ENCODE measurements at places on chromosomes 1 and 21.

DNA sequence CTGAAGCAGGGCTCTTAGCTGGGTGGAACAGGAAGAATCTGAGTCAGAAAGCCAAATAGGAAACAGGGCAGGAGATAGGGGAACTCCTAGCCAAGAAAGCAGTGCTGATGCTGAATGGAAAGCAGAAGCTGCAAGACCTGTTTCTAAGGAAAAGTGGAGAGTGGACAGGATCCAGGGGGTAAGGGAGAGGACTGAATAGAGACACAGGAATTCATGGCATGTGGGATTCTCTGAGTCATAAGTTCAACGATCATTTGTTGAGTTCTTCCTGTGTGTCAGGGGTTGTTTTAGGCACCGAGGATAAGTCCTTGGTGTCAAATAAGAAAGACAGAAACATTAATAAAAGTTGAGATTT is 153.8 kb upstream of the FGGY start:
- no peak for DNase-seq

DNA sequence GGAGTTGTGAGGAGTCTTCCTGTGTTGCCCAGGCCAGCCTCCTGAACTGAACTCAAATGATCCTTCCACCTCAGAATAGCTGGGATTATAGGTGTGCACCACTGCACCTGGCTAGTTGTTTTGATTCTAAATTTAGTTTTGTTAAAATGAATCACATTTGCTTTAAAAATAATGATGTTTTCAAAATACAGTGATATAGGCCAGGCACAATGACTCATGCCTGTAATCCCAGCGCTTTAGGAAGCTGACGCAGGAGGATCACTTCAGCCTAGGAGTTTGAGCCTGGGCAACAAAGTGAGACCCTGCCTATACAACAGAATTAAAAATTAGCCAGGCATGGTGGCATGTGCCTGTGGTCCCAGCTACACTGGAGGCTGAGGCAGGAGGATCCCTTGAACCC is 24.3 kb downstream of the RTCA start:
- no peak for DNase-seq

DNA sequence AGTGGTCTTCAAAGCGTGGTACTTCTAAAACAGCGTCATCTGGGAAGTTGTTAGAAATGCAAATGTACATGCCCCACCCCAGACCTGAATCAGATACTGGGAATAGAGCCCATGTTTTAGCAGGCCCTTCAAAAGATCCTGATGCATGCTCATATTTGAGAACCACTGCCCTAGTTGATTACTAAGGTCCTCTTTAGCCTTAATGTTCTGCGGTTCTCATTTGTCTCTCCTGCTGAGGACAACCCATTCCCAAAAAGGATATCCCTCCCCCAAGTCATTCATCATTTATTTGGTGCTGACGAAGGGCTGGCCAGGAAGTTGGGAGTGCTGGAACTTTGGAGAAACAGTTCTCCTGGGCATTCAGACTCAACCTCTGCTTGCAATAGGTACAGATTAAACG is 92.4 kb upstream of the RALGPS2 start:
- no peak for DNase-seq

DNA sequence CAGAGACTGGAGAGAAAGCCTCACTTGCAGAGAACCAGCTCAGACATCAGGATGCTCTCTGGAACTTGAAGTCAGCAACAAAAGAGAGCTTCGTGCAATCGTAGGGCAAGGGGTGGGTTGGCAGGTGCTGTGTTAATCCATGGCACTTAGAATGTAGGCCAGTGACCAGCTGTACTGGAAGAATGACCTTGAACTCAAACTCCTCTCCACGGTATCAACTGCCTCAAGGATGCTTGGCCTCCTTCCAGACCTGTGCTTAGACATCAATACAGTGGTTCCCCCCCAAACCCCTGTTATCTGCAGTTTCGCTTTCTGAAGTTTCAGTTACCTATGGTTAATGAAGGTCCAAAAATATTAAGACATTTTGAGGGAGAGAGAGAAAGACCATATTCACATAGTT is 6.5 kb downstream of the KANK4 start:
- no peak for DNase-seq

DNA sequence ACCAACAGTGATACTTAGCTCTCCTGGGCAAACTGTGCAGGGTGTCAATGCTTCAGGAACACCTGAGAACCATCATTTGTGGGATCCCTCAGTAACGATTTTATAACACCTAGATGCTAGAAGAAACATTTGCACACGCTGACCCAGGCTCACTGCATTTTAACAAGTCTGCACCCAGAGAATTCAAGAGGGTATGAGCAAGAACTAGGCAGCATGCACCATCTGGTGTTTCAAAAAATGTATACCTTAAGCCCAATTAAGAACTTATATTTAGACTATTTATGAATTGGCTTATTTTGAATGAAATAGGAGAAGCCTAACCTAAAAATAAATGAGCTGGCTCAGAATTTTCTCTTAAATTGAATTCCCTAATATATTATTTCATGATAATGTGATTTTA is 400.5 kb downstream of the GPATCH2 start:
- DNase-seq = no peak

DNA sequence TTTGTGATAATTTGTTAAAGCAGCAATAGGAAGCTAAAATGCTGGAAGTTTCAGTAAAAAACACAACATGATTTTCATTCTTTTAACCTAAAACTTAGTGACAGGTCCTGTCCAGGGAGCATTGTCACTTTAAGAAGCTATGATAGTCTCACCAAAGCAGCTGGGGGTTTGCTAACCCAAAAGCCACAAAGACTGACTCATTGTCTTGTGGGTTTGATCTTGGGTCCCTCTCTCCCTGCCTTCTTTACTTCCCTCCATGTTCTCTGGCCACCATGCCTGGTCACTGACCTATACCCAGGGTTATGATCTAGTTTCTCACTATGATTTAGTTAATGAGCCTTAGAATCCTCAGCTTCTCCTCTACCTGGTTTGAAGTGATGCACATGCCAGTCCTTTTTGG is 213.5 kb upstream of the PTGFR start:
- DNase-seq = no peak

GRCh38 chr1:7093297-7093696 is 308.0 kb downstream of the CAMTA1 start:
- no peak for DNase-seq

DNA sequence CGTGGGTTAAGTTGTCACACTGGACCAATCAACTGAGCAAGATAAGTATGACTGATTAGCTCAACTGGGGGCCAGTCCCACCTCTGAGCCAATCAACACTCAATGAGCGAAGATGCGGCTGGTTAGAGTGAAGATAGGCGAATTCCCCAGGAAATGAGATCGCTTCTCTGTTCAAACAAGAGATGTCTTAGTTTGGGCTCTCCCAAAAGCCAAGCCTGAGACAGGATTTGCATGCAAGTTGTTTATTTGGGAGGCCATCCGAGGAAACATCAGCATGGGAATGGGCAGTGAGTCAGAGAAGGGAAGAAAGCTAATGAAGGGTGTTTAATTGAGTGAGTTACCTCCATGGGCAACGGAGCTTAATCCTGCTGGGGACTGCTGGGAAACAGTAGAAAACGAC is 4.9 kb upstream of the GJB5 start:
- DNase-seq = no peak

GRCh38 chr21:38173276-38174035 is 83.3 kb upstream of the KCNJ15 start:
- no peak for DNase-seq

DNA sequence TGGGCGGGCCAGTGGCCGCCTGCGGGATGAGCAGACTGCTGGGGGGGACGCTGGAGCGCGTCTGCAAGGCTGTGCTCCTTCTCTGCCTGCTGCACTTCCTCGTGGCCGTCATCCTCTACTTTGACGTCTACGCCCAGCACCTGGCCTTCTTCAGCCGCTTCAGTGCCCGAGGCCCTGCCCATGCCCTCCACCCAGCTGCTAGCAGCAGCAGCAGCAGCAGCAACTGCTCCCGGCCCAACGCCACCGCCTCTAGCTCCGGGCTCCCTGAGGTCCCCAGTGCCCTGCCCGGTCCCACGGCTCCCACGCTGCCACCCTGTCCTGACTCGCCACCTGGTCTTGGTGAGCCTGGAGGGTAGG is 2.1 kb downstream of the B4GALT2 start:
- no peak for DNase-seq

GRCh38 chr1:22916471-22916820 is 56.2 kb downstream of the LACTBL1 start:
- no peak for DNase-seq

DNA sequence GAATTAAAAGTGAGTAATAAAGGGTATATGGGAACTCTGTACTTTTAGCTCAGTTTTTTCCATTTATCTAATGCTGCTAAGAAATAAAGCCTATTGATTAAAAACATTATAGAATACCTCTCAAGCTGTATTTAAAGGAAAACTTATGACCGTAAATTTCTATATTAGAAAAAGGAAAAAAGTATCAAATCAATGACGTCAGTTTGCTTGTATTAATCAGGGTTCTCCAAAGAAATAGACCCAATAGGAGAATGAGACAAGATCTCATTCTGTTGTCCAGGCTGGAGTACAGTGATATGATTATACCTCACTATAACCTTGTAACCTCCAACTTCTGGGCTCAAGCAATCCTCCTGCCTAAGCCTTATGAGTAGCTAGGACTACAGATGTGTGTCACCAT is 15.4 kb upstream of the LRIF1 start:
- no peak for DNase-seq

- no peak for DNase-seq
Observed at GRCh38 chr1:42825036-42825851, 8.0 kb upstream of the SVBP start.

DNA sequence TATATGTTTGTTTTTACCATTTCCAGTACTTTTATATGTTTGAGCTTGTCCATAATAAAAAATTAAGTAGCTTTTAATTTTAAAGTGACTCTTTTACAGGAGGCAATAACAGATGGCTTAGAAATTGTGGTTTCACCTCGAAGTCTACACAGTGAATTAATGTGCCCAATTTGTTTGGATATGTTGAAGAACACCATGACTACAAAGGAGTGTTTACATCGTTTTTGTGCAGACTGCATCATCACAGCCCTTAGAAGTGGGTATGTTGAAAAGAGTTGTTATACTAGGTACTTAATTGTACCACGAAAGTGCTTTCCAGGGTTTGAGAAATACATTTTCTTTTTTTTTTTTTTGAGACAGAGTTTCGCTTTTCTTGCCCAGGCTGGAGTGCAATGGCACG is 46.1 kb downstream of the RNF2 start:
- DNase-seq = no peak

- peak; percentile 7 for DNase-seq
Observed at GRCh38 chr1:9909234-9910046, 629 bp downstream of the CTNNBIP1 start.

DNA sequence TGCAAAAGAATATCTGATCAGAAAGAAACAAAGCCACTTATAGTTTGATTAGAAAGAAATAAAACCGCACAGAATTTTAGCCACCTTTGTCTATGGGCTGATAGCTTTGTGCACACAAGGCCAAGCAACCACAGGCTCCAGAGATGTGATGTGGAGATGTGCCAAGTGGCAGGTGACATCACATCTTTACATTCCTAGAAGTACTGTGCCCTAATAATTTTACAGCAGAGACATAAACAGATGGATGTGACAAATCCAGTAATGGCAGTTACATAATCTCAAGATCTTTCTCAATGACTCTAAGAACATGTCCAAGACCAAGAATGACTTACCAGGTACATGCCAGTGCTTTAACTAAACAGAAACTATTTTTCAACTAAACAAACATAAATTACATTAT is 159.5 kb downstream of the LTN1 start:
- DNase-seq = no peak

GRCh38 chr1:155522069-155522468 is 40.5 kb downstream of the ASH1L start:
- no peak for DNase-seq

DNA sequence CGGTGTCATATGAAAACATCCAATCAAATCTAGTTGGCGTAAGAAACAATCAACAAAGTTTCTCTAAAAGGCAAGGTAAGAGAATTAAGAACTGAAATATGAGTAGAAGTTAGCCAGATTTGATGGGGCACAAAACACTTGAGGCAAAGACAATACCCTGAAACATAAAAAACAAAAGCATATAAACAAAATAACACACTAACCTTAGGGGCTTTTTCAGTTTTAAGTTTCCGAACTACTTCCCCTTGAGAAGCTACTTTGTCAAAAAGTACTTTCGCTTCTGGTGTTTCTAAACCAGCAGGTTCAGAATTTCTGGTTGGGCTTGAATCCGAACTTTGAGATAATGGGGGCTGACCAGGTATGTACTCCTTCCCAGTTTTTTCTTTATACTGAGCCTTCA is 57.9 kb downstream of the EPRS1 start:
- DNase-seq = no peak

DNA sequence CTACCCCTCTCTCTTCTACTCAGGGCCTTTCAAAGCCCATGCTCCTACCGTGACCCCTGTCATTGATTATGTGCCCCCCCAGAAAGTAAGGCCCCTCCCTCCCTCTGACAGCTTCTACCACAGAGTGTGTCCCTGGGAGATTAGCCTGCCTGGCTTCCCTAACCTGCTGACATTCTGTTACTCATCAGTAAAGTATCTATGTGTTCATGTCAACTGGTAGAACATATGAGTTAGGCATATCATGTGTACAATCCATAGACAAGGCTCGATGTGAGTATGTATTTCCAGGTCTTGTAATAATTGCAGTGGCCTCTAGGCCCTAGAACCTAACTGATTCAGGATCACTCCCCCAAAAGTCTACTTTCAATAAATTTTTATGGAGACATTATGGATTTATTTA is 120.0 kb downstream of the GIPC2 start:
- no peak for DNase-seq

DNA sequence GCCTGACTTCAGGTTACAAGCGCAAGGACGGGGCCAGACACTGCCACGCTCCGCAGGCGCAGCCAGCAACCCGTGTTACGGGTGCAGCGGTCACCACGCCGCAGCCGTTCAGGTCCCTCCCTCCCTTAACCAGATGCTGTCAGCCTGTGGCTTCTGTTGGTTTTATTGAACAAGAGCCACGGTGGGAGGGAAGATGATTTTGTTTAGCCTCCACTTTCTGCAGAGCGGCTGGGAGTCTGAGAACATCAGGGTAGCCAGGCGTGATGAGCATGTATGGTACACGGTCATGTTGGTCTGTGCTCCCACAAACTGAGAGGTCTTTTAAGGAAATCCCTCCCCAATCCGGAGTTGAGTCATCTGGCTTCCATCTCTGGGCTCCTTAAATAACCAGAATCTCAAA is 18.5 kb upstream of the ADARB1 start:
- no peak for DNase-seq

- no peak for DNase-seq
Observed at GRCh38 chr1:116982319-116983004, 19.1 kb upstream of the CD101 start.

DNA sequence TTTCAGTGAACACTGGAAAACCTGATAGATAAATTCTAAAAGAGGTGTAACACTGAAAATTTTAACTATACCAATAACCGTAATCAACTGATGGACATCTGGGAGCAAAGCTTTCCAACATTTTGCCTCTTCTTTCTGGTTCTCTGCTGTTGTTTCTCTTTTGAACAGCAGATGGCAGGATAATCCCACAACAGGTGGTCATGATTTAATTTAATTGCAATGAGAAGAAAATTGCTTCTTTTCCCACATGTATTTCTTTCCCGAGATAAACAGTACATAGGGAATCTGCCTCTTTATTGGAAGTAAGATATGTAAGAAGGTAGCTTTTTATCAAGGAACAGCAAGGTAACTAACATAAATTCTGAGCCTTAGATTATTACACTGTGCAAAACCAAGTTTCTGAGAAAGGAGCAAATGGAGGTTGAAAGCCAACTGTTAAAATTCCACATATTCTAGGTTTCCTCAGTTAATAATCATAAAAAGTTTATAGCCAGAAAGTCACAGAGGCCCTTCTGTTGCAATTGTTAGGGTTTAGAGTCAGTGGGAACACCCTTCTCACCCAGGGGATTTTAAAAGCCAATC is 72.9 kb downstream of the RPS6KA1 start:
- peak; percentile 44 for DNase-seq

- DNase-seq = no peak
Observed at GRCh38 chr1:109379422-109379821, 18.3 kb downstream of the SORT1 start.

Measured in activated T-cell treated with anti-CD3 and anti-CD28 coated beads for 4 hours (primary cell).